ENCODE measurements at places on chromosomes 16 and 17. TPM values are rescaled to one million over a fixed set of nuclear protein-coding genes. Genes with fewer than 3 reads are reported as not detected.

Gene CNGB1
- total RNA-seq: not detected

Gene ZFHX3
- 2.8 TPM for total RNA-seq

Gene TPSAB1
- total RNA-seq: not detected

Gene ABCC11
- total RNA-seq: under 0.01 TPM

Gene DGKE
- 2.2 TPM for total RNA-seq

Gene PPL
- total RNA-seq: 6.9 TPM

Gene DLX3
- total RNA-seq: not detected

Gene CFAP97D1
- total RNA-seq: not detected

Gene G6PC1
- total RNA-seq: not detected

Gene KLHL10
- 0.17 TPM for total RNA-seq

Gene CLEC19A
- not detected for total RNA-seq

Gene PPP1R27
- total RNA-seq: not detected

Gene TRIM16
- 42.8 TPM for total RNA-seq

Gene MYO18A
- 37.9 TPM for total RNA-seq

Gene CDH13
- 34.8 TPM for total RNA-seq

Gene CDH3
- 0.17 TPM for total RNA-seq

Gene DNAI2
- not detected for total RNA-seq

Gene PYY
- total RNA-seq: 0.45 TPM

Gene C16orf74
- 6.1 TPM for total RNA-seq

Gene CACNG3
- not detected for total RNA-seq

Gene WDR59
- total RNA-seq: 6.7 TPM

Gene SCRN2
- total RNA-seq: 15.5 TPM

Gene TBX21
- total RNA-seq: not detected

Gene ABCA6
- 0.84 TPM for total RNA-seq

Gene TMIGD1
- total RNA-seq: not detected

Gene CCL4
- not detected for total RNA-seq

Data from bronchus fibroblast of lung (primary cell).